ENCODE measurements at places on chromosomes 6 and 20.

GRCh38 chr6:11427091-11427722 is 110.3 kb upstream of the TMEM170B start:
- DNase-seq = no peak

DNA sequence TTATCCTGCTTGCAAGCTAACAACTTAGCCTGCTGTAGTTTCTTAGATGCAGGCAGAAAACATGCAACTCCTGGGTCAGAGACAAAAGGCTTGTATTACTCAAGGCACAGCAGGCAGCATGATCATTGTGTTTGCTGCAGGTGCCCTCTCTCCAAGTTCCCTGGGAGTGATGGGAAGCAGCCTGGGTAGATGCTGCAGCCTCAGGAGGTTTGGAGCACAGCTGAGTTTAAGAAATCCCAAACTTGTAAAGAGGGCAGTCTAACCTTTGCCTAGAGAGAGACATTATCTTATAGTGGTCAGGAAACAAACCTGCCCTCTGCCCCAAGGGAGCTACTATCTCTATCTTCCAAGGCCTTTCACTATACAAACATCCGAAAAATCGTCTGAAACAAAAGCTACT is 61.1 kb downstream of the PFDN4 start:
- DNase-seq = no peak

DNA sequence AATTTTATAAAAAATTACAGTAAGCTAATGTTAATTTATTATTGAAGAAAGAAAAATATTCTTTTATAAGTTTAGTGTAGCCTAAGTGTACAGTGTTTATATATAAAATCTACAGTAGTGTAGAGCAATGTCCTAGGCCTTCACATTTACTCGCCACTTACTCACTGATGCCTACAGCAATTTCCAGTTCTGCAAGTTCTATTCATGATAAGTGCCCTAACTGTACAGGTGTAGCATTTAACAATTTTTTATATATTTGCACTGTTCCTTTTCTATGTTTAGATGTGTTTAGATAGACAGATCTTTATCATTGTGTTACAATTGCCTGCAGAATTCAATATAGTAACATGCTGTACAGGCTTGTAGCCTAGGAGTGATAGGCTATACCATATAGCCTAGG is 80.1 kb upstream of the HDAC2 start:
- DNase-seq = no peak

DNA sequence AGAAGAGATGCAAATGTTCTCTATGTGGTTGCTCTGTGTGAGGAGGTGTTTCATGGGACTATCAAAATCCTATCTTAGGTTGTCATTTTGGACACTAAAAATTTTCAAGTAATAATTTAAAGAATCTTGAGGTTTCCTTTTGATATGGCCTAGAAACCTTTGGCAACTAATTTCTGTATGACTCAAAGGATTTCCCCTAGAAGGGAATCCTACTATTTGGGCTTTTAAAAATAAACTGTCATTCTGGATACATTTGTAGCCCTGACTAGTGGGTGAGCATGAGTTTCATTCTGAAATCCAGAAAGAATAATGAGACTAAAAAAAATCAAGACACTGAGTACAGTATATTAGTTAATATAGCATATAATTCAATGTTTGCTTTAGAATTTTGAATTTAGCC is 25.5 kb upstream of the RAB23 start:
- DNase-seq = no peak

GRCh38 chr6:128161839-128162238 is 261.0 kb upstream of the THEMIS start:
- DNase-seq = no peak

DNA sequence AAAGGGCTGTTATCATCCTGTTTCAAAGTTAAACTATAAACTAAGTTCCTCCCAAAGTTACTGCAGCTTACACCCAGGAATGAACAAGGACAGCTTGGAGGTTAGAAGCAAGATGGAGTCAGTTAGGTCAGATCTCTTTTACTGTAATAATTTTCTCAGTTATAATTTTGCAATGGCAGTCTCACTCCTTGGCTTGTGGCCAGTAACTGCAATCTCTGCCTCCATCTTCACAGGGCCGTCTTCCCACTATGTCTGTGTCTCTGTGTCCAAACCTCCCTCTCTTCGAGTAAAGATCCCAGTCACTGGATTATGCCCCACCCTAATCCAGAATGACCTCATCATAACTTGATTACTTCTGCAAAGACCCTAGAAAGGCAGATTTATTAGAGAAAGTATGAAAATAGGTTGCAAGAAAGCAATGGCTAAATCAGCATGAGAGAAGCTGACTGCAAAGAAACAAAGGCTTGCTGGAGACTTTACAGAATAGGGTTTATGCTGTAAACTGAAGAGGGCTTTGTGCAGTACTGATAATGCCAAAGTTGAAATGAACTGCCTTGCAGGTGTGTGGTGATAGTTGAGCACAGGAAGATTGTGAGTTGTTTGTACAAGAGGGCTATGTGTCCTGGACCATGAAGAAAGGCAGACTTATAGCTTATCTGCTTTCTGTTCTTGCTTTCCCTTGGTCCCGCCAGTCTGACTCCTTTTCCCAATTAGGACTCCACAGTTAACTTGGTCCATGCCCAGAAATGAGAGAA is 28.4 kb downstream of the GPX6 start:
- no peak for DNase-seq

DNA sequence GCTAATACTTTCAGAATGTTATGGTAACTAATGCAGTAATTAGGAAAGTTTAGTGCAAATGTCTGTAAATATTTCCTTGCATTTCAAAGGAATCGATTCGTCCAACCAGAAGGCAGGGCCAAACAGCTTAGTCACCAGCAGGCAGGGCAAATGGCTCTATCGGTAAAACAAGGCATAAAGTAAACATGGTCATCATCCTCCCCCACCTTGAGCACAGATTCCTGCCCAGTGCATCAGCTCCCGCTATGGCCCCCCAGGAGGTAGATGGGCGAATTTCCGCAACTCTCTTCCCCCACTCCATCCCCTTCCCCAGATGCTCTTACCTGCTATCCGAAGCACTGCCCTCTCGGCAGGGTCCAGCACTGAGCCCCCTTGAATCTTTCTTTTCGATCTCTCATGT is 103.8 kb upstream of the BEND6 start:
- DNase-seq = no peak

DNA sequence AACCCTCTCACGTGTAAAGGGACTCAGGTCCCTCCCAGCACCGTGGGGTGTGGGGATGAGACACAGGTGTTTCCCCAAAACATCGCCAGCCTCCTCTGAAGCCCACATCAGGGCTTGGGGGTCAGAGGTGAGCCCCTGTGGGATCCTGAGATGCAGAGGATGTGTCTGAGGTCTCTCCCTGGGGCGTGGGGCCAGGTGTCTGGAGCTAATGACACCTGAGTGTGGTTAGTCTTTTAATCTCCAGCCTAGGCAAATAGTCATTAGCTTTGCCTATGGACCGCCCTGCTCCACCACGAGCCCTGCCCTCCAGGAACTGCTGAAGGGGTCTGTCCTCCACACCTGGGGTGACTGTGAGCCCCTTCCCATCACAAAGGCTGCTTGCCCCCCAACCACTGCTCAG is 1.7 kb downstream of the SRMS start:
- no peak for DNase-seq

- DNase-seq = no peak
These were observed 41.6 kb upstream of the ANKEF1 start for GRCh38 chr20:9993137-9993536.

GRCh38 chr6:25107218-25107617 is 171.5 kb upstream of the RIPOR2 start:
- DNase-seq = no peak

GRCh38 chr20:43667341-43668132 is 623 bp downstream of the MYBL2 start:
- no peak for DNase-seq

DNA sequence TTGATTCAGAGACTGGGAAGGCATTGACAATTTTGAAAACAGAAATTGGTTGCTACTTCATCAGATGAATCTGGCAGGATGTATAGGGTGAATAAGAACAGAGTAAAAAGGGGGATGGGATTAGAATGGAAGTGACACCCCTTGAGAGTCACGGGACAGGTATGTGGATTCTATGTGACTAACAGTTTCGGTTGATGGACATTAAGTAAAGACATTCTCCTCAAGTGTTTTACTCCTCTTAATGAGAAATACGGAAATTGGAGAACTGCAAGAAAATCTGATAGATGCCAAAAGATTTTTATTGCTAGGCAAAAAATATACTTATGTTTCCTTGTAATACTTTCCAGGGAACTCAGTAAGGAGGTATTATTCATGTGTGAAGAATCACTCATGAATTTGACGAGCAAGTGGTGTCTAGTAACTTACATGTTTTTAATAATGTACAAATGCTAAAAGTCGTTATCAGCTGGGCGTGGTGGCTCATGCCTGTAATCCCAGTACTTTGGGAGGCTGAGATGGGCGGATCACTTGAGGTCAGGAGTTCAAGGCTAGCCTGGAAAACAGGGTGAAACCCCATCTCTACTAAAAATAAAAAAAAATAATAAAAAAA is 135.8 kb downstream of the KIF16B start:
- DNase-seq = no peak

DNA sequence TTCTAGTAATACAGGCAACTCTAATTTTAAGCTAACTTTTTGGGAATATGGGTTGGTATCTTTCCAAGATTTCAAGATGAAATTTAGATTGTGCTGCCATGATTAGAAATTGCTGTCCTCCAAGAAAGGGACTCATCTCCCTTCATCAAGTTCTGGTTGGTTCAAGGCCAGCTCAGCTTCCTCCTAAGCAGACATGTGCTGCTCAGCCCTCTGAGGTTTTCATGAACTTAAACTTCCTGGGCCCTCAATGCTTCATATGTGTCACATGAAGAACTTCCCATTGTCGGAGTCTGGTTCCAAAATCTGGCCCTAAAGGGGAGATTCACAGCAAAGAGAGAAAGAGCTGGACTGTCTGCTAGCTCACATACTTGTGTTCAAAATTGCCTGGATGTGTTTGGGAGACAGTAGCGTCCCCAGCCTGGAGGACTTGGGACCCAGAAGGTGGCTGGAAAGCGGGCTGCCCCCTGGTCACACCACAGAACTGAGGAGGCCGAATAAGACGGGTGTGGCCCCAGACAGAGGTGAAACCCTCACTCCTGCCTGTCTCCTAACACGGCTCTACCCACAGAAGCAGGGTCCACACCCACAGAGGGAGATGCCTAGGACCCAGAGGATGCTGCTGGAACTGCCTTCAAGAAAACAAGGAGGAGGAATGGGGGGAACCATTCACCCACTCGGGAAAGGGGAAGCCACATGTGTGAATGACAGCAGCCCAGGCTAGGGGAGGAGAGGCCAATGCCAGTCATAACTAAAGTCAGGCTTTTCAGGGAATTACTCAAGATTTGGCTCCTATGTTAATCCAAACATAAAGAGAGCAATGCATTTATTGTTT is 54.3 kb upstream of the GPR31 start:
- no peak for DNase-seq

DNA sequence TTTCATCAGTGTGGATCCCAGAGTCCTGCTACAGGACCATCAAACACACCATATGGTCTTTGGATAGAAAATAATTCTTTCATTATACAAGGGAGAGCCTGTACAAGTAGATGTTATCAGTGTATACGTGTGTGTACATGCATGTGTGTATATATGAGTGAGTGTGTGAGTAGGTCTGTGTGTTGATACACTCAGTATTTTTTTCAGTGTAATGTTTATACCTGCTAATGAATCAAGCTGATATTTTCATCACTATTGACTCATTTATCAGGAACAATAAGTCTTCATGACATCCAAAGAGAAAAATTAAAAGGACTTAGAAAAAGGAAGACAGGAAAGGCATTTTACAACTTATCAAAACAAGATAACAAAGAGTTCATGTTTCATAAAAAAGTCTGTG is 66.5 kb downstream of the EPM2A start:
- DNase-seq = no peak

- DNase-seq = no peak
These were observed 41.1 kb downstream of the CNR1 start for GRCh38 chr6:88124925-88125557.

DNA sequence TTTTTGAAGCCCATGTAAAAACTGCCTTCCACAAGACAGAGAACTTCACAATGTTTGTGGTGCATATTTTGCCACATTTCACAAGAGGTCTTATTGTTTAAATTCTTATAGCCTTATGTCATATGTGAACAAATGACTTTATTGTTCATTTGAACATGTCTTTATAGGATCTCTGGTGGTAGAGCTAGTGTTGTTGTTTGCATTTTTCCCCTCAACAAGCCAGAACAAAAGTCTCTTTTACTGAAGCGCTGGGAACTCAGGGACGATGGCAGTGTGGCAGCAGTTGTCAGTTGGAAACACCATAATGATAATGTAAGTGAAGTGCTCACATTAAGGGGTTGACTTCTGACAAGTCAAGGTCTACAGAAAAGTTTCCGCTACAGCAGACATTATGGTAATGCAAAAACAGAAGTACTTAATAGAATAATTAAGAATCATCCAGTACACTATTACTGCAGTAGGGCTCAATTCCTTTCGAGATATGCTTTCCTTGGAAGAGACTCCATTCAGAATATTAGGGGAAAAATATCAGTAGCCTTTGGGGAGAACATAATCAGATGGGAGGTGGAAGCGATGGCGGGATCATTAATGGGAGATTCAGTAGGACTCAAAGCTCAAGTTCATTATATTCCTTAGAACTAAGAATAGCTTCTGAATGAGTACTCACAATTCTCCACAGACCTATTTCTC is 180.0 kb downstream of the GJA10 start:
- no peak for DNase-seq

DNA sequence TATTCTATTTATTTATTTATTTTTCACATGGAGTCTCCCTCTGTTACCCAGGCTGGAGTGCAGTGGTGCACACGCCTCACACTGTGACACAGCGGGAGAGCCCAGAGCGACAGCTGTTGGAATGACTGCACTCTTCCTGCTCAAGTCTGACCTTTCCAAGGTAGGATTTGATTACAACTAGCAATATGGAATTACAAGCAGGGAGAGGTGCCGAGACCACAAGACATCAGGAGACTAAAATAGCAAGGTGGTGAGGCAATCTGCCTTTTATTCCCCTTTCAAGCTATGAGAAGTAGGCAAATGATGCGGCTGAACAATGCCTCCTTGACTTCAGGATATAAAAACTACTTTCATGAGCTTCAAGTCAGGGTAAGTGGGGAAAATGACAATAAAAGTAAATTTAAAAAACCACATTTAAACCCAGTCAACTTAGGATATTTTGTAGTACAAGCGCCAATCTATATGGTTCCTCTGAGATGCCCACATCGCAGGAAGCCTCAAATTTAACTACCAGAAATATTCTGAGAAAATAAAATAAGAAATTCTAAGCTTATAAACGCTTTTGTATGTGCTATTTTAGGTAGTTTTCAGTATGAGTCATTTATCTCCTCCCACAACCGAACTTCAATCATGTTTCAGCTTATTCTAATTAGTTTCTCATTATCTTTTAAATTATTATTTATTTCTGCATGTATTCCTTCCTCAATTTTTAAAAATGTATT is 146.9 kb upstream of the SGK1 start:
- no peak for DNase-seq

GRCh38 chr20:50574108-50574507 is 63.9 kb downstream of the PTPN1 start:
- DNase-seq = no peak

GRCh38 chr6:89239338-89239737 is 22.2 kb upstream of the GABRR1 start:
- no peak for DNase-seq
